ENCODE measurements at places on chromosomes 16 and 17.

GRCh38 chr16:59758848-59759247 lies 1024.7 kb upstream of the GOT2 start:
- DNase-seq = no peak

DNA sequence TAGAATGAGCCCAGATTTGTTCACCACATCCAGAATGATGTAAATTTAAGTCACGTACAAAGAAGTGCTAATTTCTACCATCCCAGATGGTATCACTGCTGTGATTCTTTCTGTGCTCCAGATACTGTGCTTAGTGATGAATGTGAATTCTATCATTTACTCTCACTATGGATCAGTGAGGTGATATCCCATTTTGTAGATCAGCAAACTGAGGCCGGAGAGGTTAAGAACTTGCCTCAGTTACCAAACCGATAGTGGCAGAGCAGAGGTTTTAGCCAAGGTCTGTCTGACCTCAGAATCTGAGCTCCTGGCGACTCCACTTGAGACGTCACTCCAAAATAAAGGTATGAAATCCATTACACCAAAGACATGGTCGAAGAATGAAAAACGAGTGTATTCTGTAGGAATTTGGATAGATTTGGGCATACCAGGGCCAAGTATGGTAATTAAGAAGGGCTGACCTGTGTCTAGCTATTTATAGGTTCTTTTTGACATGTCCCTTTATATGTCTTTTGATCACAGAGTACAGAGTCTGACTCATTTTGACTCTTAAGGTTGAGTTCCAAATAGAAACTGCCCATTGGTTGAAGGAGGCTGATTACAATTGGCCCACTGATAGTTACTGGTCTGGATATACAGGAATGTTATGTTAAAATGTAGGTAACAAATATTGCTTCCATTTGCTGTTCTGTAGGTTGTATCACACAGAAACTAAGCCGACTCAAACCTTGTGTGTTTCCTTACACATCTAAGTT lies 10.0 kb downstream of the MAP2K6 start:
- no peak for DNase-seq

GRCh38 chr16:70711211-70712031 lies 25.6 kb upstream of the MTSS2 start:
- DNase-seq = no peak

GRCh38 chr16:12523002-12523401 lies 280.7 kb downstream of the CPPED1 start:
- no peak for DNase-seq

GRCh38 chr16:50878966-50879615 lies 137.2 kb downstream of the CYLD start:
- DNase-seq = no peak

- no peak for DNase-seq
These were observed 2.0 kb downstream of the YWHAE start for GRCh38 chr17:1398028-1398427.

- no peak for DNase-seq
These were observed 16.2 kb downstream of the RSPRY1 start for GRCh38 chr16:57202095-57202886.

DNA sequence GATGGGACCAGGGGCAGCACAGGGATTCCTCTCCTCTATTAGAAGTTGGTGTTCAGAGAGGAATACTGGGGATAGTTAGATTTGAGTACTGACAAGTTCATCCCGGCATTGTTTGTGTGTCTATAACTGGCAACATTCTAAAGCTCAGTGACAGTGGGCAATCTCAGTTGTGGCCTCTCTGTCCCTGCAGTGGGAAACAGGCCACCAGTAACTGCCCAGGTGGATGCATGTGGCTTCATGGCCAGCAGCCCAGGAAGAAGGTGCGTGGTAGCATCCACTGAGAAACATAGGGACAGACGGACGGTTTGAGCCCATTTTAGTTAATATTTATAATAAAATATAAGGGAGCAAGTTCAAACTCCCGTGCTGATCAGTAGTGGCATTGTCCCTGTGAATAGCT lies 51.5 kb downstream of the B9D1 start:
- DNase-seq = no peak

DNA sequence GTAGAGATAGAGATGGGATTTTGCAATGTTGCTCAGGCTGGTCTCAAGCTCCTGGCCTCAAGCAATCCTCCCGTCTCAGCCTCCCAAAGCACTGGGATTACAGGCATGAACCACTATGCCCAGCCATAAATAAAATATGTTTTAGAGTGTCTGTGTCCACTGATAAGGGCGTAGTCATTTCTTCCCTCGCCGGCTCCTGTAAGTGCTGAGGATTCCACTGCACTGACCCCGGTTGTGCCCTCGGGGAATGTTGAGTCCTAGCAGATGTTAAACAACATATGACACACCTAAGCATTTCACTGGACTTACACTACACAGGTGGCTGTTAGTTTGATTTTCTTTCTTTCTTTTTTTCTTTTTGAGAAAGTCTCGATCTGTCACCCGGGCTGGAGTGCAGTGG lies 5.6 kb upstream of the SHMT1 start:
- no peak for DNase-seq

GRCh38 chr17:57425431-57425830 lies 169.1 kb downstream of the MSI2 start:
- DNase-seq = no peak

DNA sequence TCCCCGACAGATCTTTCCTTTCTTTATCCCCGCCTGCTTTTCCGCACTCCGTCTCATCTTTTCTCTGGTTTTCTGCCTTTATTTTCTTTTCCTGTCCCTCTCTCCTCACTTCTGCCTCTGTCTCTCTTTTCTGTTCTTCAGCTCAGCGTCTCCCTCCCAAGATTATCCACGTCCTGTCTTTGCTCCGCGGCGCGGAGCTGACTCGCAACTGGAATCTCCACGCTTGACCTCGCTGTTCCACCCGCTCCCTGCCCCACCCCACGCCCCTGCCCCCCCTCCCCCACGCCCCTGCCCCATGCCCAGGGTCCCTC lies 4.9 kb upstream of the LHX1 start:
- DNase-seq = no peak

- DNase-seq = no peak
These were observed 372.2 kb upstream of the CDH5 start for GRCh38 chr16:65994291-65994690.

GRCh38 chr17:74850310-74850709 lies 9.4 kb downstream of the GRIN2C start:
- no peak for DNase-seq

- DNase-seq = no peak
These were observed 9.1 kb upstream of the SOCS3 start for GRCh38 chr17:78368854-78369495.

GRCh38 chr16:26838931-26839330 lies 227.8 kb upstream of the C16orf82 start:
- DNase-seq = no peak

DNA sequence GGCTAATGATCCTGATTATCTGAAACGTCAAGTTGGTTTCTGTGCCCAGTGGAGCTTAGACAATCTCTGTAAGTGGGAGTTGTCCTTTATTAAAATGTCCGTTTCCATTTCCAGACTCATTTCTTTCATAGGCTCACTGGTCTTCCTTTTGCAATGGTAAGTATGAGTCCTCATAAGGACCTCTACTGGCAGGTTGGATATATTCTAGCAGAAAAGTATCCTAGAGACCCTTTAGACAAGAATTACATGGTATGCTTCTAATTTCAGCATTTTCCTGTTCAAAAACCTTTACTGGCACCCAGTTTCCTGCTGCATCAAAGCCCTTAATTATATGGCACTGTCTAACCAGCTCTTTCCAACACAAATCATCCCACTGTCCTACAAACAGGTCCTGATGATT lies 28.1 kb upstream of the ARL2BP start:
- no peak for DNase-seq

GRCh38 chr16:85561248-85562092 lies 51.7 kb upstream of the GSE1 start:
- no peak for DNase-seq

GRCh38 chr17:66966298-66966697 lies 1.8 kb downstream of the CACNG4 start:
- DNase-seq = no peak

DNA sequence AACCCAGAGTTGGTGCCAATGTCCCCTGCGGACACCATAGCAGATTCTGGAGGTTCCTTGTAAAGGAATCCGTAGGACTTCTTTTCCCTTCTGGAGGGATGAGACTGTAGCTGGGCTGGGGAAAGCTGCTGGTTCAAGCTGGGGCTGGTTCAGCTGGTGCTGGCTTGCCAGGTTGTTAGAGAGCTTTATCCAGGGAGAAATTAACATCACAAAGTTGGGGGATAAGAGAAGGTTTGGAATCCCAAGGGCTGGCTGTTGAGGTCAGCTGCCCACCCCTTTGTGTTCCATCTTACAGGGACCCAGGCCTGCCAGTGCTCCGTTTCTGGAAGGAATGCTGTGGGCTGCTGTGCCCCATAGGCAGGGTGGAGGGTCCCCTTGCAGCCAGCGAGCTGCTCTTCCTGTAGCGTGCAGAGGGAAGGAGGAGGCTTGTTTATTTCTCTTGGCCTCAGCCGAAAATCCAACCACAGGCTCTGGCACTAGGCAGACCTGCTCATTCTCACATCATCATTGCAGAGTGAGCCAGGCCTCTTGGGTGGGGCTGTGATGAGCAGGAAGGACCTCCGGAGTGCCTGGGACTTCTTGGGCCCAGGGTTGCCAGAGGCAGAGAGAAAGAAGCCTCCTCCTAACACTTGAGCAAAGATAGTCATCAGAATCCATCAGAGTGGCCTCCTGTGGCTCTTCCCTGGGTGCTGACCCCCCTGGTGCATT lies 251.1 kb downstream of the SEC14L1 start:
- no peak for DNase-seq

- no peak for DNase-seq
These were observed 248.2 kb upstream of the MAF start for GRCh38 chr16:79848719-79849118.

DNA sequence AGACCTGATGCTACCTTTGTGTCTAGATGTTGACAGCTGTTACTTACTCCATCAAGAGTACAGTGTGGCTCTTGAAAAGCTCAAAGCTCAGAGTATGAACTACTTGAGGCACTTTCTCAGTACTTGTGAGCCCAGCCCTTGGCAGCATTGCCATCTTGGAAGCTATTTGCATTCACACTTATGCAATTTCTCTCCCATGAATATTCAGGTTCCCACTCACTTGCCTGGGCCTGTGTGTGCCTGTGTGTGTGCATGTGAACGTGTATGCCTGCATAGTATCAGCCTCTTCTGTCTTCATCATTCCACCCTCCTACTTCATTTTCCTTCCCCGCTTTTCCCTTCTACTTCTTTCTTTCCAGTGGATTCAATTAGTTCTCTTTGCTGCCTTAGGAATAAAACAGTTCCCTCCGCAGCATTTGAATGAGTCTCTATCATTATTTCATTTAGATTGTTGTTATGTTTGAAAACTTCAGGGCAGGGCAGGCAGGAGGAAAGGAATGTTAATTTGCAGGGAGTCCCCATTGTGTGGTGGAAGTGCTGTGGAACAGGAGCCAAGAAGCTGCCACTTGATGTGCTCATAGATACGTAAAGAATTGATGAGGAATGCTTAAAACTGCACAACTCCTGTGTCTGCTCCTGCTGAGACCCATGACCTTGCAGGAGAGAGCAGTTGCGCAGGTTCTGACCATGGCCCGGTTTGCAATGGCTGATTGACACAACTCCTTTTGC lies 58.9 kb downstream of the HS3ST4 start:
- no peak for DNase-seq

- no peak for DNase-seq
These were observed 975 bp downstream of the CHD9 start for GRCh38 chr16:53055541-53056391.

DNA sequence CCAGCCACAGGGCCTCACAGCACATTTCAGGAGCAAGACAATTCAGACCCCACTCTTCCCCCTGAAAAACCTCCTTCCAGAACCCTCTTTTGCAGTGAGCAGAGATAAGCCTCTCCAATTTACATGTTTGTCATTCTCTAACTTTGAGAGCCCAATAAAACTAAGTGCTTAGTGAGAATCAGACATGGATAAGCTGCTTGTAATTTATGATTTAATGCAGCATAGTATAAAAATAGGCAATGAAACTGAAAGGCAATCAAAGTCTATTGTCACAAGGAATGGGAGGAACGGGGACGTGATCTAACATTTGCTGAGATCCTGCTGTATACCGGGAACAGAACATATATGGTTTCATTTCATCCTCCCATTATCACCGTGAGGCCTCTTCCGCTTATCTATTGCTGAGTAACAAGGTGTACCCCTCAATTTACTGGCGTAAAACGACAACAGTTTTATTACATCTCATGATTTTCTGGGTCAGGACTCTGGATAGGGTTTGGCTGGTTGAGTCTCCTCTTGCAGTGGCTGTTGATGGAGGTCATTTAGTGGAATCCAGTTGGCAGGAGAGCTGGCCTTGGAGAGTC lies 597.4 kb downstream of the MAF start:
- no peak for DNase-seq

DNA sequence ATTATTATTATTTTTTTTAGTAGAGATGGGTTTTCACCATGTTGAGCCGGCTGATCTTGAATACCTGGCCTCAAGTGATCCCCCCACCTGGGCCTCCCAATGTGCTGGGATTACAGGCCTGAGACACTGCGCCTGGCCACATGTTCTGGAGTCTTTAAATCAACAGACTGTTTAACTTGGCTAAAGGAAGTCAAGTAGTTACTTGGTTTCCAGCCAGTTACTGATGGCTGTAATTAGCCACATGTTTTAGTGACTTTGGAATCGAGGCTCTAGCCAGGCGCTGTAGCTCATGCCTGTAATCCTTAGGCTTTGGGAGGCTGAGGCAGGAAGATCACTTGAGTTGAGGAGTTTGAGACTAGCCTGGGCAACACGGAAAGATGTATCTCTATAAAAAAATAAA lies 699.2 kb upstream of the RBFOX1 start:
- no peak for DNase-seq

DNA sequence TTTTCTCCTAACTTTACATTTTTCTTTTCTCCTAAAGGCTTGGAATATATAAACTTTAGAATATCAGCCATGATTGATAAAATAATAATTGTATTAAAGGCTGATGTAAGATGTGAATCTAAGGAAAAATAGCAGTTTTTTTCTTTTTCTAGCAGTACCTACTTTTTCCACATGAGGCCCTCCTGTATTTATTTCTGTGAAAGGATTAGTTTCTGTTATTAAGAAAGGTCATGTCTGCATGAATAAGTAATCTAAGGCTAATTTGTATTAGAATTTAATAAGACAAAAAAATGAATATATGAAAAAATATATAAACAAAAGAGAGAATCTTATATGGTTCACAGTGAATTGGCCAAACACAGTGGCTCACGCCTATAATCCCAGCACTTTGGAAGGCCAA lies 85.3 kb downstream of the STXBP4 start:
- no peak for DNase-seq

Measured in stimulated activated CD4-positive, alpha-beta T cell treated with anti-CD3 and anti-CD28 coated beads, TNF-alpha, amount 100 ng/mL, for 48 hours (primary cell).